ENCODE measurements at places on chromosomes 2 and 18.

DNA sequence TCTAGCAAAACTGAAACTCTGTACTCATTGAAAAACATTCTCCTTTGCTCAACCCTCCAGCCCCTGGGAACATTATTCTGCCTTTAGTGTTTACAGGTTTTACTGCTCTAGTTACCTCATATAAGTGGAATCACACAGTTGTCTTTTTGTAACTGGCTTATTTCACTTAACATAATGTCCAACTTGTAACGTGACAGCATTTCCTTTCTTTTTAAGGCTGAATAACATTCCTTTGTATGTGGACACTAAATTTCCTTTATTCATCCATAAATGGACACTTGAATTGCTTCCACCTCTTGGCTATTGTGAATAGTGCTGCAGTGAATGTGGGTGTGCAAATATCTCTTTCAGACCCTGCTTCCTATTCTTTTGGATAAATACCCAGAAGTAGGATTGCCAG is 144.9 kb downstream of the ACTR3 start:
- no peak for DNase-seq

DNA sequence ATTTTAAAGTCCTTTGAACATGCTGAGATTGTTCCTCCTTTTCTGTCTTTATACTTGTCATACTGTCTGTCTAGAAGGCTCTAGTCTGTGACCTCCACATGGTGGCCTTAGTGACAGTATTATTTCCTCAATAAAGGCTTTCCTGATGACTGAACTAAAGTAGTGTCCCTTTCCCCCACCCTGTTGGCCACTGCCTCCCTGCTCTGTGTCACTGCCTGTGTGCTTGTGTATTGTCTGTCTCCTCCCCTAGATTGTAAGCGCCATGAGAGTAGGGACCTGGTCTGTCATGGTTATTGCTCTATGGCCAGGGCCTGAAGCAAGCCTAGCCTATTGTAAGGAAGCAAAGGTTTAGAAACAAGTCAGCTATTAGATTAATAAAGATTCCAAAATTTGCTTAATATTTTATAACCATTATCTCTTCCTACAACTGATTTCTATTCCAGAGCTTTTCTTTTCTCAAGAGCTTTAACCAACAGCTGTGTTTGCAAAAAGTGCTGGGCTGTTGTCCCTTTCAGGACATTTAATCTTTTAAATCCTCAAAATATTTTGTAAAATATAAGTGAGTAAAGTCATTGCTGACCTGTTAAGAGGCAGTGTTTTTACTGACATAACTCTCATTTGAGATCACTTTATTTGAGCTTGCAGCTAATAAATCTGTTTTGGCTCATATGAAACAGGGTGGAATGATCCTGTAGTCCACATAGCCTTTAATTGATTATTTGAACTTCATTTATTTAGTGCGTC is 35.5 kb downstream of the DIS3L2 start:
- DNase-seq = no peak

DNA sequence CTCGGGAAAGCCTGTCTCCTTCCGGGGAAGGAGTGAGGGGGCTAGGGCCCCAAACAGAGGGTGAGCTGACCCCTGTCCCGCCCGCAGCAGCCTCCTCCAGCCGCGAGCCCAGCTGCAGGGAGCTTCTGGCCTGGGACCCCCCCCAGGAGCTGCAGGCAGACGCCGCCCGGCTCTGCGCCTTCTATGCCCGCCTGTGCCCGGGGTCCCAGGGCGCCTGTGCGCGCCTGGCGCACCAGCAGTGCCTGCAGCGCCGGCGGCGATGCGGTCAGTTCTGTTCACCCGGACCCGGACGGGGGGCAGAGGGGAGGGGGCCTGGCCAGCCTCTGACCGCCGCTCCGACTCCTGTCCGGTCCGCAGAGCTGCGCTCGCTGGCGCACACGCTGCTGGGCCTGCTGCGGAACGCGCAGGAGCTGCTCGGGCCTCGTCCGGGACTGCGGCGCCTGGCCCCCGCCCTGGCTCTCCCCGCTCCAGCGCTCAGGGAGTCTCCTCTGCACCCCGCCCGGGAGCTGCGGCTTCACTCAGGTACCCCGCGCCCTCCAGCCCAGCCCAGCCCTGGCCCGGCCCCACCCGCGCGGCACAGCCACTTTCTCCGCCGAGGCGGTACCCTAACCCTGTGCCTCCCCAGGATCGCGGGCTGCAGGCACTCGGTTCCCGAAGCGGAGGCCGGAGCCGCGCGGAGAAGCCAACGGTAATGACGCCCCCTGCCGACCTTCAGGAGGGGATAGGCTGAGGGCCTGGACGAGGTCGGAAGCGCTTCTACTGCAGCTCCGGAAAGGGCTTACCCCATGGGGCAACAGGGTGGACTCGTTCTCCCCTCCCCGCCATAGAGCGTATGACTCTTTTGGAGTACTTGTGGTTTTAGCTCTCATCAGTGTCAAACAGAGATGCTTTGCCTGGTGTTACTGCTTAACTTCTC is 2.0 kb upstream of the CHRND start:
- peak; percentile 90 for DNase-seq

DNA sequence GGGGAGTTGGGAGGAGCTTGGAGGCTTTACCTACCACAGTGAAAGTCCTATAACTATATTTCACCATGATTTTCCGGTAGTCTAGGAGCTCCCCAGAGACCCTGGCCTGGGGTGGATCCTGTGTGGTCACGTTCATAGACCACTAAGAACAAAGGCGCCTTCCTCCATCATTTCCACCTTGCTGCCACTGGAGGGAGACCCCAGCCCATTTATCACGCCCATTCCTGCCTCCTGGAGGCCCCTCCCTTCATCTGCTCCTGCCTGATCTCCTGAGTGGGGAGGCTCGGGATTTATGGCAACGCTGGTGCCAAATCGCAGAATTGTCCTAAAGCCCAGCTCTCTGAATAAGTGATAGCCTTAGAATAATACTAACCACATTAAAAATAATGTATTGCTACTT is 507.6 kb upstream of the SPHKAP start:
- DNase-seq = peak; percentile 38

- no peak for DNase-seq
Measured at GRCh38 chr2:85034158-85034557, 63.2 kb downstream of the KCMF1 start.

- peak; percentile 47 for DNase-seq
Measured at GRCh38 chr2:160270571-160271113, 70.6 kb upstream of the ITGB6 start.

DNA sequence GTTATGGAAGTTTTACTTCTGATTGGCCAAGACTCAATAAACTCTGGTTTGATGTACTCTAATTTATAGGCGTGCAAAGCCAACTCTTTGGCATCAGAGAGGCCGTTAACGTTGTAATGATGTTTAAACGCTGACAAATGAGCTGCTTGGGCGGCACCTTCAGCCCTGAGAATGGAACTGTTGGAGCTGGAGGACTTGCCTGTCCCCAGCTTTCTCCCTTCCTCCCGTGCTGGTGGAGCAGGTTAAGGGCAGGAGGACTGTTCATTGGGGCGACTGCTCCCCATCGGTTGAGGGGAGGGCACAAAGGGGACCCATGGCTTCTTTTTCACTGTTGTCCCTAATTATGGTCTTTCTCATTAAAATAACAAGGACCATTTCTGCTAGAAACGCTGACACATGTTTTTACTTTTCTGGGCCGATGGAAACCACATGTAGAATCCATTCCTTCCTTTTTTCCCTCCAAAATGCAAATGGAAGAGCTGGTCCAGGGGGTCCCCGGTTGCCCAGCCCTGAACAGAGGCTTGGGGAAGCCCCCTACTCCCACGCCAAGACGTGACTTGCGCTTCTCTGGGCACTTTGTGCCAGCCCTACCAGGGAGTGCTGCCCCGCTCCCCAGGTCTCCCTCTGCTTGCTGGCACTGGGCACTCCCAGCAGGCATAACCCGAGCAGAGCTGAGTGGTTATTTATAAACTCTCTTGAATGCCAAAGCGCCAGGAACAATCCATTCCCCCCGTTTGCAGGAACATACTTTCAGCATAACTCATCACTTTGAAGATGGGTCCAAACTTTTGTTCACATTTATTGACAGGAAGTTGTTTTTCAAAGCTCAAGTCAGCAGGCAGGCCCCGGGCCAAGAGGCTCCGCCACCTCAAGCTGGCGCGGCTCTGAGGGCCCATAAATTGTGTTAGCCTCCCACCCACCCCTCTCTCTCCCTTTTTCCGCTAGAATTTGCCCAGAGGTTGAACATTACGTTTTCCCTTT is 170.1 kb downstream of the ASB1 start:
- no peak for DNase-seq

DNA sequence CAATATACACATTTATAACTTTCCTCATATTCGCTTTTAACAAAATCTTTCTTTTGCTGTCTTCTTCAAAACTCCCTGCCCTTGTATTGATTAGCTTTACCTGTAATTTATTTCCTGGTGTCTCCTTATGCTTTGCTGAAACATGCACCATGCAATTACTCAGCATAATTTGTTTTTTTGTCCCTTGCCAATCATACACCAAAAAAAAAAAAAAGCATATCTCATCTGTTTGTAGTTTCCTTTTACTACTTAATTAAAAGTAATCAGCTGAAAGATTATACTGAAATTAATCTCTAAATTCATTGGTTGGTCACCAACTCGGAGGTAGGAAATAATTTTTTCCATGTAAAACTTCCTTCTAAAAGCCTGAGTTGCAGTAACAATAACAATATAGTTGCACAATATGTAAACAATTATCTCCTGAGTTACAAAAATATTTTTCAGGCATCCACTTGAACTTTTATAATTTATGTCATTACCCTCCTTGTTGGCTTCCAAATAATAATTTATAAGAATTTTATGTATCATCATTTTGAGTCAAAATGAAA is 53.0 kb upstream of the ROCK1 start:
- no peak for DNase-seq

DNA sequence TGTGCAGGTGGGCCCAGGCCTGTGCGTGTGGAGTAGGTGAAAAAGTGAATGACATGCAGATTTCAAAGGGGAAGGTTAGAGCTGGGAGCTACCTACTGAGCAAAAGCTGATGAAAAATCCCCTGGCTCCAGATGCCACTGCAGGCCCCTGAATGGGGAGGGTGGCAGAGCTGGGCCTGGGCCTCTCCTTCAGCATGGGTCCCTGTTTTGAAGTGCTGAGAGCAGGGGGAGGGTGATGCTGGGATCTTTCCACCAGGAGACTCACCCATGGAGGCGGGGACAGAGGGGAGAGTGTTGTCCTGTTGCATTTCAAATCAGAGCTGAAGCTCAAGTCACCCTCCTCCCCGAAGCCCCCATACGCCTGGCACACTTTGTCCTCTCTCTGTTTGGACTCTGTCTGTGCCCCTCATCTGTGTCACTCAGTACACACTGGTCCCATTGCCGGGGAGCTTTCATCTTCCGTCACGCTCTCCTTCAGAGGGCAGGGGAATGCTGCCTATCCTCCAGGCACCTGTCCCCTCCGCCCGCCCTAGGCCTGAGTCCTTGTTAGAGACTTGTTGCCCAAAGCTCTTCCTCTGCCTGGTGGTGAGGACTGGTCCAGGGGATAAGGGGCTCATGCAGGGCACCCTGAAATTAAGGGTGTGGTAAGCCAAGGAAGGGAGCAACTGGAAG is 206.6 kb downstream of the HAUS1 start:
- DNase-seq = no peak

All from H1 (cell line).